ENCODE measurements at places on chromosomes 11 and 22.

- no peak for DNase-seq
Measured at GRCh38 chr11:71204294-71204693, 48.1 kb downstream of the SHANK2 start.

DNA sequence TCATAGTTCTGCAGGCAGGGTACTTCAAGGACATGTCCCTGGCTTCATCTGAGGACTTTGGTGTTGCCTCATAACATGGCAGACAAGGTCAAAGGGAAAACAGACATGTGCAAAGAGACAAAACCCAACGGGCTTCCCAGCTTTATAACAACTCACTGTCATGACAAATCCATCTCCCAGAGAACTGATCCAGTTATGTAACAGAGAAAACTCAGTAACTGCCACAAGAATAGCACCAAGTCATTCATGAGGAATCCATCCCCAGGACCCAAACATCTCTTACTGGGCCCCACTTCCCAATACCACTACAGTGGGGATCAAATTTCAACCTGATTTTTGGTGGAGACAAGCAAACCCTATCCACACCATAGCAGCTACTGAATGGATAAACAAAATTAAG, 13.0 kb downstream of the OR52N4 start:
- no peak for DNase-seq

- no peak for DNase-seq
Measured at GRCh38 chr11:35326266-35326879, 93.0 kb downstream of the SLC1A2 start.

DNA sequence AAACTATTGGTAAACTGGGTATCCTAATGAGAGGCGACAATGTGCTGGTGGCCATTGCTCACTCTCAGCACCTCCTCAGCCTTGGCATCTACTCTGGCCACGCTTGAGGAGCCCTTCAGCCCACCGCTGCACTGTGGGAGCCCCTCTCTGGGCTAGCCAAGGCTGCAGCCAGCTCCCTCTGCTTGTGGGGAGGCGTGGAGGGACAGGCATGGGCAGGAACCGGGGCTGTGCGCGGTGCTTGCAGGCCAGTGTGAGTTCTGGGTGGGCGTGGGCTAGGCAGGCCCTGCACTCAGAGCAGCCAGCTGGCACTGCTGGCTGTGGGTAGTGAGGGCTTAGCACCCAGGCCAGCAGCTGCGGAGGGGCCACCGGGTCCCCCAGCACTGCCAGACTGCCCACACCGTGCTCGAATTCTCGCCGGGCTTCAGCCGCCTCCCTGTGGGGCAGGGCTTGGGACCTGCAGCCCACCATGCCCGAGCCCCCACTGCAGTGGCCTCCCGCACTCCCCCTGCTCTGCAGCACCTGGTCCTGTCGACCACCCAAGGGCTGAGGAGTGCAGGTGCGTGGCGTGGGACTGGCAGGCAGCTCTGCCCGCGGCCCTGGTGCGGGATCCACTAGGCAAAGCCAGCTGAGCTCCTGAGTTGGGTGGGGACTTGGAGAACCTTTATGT, 575.9 kb upstream of the ANO3 start:
- no peak for DNase-seq

DNA sequence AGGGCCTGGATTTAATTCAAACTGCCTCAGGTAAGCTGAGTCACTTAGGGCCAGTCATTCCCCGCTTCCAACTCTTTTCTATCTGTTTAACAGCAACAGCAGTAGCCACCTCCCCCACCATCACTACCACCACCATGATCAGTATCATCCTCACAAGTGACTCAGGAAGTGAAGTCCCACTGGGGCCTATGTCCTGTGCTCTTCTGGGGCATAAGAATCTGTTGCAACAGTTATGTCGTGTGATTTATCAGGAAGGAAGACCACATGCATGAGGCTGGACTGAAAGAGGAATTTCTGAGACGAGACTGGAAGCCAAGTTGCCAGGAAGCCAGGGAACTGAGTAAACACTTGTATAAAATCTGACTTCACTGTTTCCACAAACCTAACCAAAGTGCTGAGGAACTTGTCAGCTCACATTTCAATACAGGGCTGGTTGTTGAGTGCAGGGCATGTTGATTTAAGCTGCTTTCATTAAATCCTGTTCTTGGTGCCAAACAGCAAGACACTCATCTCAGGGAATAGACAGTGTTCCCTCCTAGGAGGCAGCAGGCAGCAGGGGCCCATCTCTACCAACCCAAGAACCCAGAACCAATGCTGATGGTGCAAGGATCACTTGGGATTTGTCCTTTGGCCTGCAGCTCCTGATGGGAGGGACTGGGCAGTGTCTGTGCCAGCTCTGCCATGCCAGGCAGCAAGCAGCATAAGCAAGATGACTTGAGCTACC, 226.7 kb upstream of the NARS2 start:
- DNase-seq = no peak

GRCh38 chr11:72493426-72494108, 59.2 kb upstream of the CLPB start:
- no peak for DNase-seq

GRCh38 chr11:35327829-35328228, 91.5 kb downstream of the SLC1A2 start:
- no peak for DNase-seq

DNA sequence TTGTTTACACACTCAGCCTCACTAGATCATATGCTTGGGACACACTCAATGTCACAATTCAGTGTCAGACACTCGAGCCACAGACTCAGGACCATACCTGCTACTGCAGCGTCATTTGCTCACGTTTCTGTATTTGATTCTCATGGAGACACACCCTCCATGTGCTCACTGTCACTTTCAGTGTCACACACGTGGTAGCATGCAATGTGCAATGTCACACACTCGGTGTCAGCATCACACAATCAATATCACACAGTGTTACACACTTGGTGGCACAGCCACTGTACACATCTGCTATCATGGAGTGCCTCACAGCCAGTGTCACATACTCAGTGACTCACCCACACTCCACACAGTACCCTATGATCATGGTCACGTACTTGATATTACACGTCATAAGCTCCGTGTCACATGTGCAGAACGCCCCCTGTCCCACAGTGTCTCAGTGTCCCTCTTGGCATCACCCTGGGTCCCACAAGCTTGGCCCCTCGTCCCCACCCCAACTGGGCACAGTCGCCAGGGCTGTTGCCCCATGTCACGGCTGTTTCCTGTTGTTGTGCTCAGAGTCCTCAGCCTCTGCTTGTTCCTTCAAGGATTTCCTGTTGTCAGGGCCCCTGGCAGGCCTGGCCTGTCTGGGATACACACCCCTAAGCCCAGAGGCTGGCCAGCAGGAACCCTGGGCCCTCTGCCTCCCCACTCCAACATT, 49.6 kb downstream of the PDE2A start:
- no peak for DNase-seq

DNA sequence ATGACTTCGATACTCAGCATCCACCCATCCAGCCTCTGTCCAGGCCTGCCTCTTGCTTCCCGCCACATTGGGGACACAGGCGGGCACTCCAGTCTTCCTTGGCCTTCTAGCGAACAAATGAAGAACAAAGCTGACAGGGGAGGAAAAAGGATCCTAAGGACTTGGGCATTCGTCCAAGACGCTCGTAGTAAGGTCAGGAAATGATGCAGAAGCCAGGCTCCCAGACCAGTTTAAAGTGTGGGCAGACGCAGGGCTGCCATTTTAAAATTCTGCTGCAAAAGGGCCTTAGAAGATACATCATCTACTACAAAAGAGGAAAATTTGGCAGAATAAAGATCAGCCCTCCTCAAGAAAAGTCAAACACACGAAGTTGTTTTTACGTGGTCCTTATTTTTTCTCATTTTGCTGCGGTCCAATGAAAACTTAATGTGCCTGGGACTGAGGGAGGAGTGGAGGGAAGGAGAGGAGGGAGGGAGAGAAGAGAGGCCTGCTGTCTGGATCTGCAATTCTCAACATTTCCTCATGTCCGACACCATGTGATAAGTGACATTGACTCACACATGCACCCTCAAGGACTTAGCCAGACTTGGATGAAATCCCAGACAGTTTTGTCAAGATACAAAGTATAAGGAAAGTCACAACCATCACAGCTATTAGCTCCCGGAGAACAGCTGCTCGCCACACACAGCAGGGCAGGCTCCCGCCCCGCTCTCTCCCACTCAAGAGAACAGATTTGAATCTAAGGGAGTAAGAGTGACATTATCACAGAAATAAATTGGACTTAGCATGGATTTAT, 5.7 kb downstream of the DNAL4 start:
- DNase-seq = no peak

GRCh38 chr11:18536209-18536608, 9.5 kb upstream of the TSG101 start:
- no peak for DNase-seq

DNA sequence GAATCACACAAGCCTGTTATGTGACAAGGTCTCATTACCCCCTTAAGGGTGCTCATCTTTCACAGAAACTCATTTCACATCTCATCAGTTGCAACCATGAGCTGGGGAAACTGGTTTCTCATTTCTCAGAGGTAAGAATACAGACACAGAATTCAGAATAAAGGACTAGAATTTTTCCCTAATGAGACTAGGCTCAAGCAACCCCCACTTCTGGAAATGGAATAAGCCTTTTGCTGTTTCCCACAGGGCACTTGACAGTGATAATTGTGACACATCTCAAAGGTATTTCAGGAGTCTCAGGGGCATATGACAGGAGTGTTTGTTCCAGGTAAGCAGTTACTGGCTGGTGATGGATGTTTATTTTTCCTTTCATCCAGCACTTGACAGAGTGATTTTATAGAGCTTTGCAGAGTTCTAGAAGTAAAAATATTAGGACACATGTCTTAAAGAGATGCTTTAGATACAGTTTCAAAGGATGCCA, 112.9 kb upstream of the DDI1 start:
- DNase-seq = no peak

DNA sequence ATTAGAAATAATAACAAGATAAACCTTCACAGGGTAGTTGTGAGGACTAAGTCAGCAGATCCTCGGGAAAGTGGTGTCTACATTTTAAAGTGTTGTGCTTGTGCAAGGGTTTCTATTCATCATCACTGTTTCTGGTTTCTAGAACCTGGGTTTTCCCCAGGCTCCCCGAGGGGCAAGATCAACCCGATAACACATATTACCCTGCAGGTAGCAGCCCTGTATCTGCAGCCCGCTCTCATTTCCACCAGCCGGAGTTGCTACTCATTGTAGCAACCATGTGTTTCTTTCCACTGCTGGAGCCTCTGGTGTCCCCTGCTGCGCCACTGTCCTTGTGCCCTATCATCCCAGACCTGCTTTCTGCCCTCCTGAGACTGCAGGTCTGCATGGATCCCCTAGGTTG, 67.0 kb downstream of the MIAT start:
- no peak for DNase-seq

DNA sequence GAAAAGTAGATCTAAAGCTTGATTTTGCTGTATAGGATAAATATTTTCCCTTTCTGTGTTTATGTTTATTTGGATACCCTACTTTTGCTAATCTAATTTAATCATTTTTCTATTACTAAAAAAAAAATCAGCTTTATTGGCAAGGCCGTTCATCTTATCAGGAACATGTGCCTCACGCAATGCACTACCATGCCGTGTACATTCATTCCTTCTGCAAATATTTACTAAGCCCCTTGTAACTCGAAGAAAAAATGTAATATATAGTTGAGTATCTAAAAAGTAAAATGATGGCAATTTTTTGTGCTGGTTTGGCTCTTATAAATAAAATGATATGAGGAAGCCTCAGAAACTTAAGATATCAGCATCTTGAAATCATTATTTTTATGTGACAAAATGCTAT, 8.9 kb downstream of the UVRAG start:
- no peak for DNase-seq

GRCh38 chr22:19706661-19707151, 7.6 kb upstream of the SEPTIN5 start:
- no peak for DNase-seq

DNA sequence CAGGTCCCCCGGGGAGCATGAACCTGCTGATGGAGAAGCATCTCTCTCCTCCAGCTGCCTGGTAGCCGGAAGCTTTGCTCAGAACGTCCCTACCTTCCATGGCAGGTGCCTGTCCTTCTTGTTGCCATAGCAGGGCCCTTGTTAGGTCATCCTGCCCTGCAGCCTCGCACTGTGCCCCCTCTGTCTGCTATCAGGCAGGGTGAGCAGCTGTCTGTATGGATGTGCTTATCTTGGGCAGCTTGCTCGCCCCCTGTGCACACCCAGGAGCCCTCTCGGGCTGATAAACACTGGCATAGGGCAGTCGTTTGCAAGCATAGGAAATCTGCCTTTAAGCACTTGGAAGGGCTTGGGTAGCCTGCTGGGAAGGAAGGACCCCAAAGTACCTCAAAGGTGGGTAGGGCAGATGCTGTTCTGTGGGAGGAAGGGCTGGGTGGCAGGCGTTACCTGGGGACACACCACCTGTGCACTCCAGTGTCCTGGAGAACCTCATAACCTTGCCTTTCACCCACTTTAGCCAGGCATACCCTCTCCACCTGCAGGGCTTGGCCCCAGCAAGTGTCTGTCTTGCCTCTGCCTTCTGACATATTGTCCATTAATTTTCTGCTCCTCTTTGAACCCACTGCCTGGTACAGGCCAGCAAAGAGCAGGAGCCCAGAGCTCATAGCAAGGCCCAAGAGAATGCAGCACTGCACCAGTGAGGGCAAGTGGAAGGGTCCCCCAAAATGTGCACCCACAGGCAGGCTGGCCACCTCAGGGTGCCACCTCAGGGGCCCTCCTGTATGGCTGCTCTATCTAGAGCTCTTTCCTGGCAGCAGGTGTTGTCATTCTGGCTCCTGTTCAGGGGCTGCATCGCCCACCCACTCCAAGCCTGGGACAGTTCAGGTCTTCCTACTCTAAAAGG, 8.0 kb upstream of the COMT start:
- no peak for DNase-seq

DNA sequence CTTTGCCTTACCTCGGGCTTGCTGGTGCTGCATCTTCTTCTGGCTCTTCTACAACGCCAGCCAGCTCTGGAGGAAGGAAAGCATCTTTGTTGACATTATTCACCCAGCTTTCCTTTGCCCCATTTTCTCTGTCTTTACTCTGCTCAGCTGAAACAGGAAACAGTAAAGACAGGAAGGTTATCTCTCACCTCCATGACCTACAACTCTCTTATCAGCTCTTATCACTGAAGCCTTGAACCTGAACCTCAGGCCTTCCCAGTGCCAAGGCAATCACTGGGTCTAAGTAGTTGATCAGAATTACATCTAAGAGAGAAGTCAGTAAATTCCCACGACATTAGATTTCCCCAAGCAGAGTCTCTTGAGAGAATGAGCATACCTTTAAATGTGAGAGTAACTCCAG, 59.6 kb upstream of the CCDC89 start:
- no peak for DNase-seq

DNA sequence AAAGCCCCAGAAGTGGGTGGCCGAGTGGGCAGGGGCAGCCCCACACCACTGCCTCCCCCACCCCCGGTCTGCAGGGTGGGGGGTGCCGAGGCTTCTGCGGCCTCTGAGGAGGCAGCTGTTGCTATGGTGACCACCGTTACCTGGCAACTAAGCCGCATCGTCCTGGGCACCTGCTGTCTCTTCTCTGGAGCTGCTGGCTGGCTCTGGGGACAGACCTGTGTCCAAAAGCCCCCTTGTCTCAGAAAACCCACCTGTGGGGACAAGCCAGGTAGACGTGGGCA, 79.9 kb upstream of the PRR5 start:
- no peak for DNase-seq
